ENCODE measurements at places on chromosomes 6 and 20. TPM values are rescaled to one million over a fixed set of nuclear protein-coding genes. Genes with fewer than 3 reads are reported as not detected.

DNA sequence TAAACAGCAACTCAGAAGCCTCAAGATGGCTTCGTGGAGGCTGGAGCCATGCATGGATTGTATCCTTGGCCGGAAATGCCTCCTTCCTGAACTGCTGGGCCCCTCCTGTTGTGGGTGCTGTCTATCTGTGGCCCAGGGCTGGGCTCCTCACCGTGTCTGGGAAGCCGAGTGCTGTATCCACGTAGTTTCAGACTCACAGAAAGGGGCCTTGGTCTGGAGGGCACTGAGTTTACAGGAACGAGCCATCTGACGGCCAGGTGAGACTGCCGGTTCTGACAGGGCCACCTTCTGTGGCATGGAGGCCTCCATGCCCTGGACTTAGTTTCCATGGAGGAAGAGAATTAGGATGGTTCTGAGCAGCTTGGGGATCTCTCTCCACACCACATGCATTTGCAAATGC is 142.2 kb downstream of the ERMARD start:
- peaks cover 5% of the 10 kb centered on the region for H3K36me3 ChIP-seq
- no peaks in the 10 kb centered on the region for H3K4me1 ChIP-seq
- no peak overlapping the region for H3K27ac ChIP-seq
- DNase-seq, result no peak
- H3K27me3 ChIP-seq, result peaks cover 51% of the 10 kb centered on the region

DNA sequence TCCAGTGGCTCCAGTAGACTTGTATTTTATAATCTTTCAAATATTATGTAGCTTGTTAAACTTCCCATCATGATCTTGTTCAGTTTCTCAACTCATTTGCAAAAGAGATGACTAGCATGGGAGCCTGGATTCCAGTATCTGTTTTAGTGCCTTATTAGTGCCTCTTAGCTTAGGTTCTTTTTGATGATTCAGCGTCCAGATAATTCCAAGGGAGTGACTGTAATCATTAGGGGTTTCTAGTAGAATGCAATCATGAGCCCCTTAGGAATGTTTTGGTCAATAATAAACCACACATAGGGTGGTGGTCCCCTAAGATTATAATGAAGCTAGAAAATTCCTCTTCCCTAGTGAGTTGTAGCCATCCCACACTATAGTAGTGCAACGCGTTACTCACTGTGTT is 7.0 kb downstream of the CD2AP start:
- H3K4me3 ChIP-seq, result peak overlapping the region; percentile 52
- DNase-seq, result peak; percentile 59
- H3K27ac ChIP-seq, result peak overlapping the region; percentile 88
- no peaks in the 10 kb centered on the region for H3K27me3 ChIP-seq

PRPF6 gene
- total RNA-seq, result 88.5 TPM

- no peak overlapping the region for H3K27ac ChIP-seq
- no peaks in the 10 kb centered on the region for H3K27me3 ChIP-seq
Observed at GRCh38 chr6:45658400-45658799, 280.7 kb upstream of the SUPT3H start.

- no peak overlapping the region for H3K27ac ChIP-seq
- DNase-seq, result no peak
- H3K36me3 ChIP-seq, result no peaks in the 10 kb centered on the region
Observed at GRCh38 chr6:63502156-63502555, 70.1 kb upstream of the LOC128125822 start.

RALY gene
- total RNA-seq, result 120 TPM
